ENCODE measurements at places on chromosomes 16 and 17. TPM values are rescaled to one million over a fixed set of nuclear protein-coding genes. Genes with fewer than 3 reads are reported as not detected.

DNA sequence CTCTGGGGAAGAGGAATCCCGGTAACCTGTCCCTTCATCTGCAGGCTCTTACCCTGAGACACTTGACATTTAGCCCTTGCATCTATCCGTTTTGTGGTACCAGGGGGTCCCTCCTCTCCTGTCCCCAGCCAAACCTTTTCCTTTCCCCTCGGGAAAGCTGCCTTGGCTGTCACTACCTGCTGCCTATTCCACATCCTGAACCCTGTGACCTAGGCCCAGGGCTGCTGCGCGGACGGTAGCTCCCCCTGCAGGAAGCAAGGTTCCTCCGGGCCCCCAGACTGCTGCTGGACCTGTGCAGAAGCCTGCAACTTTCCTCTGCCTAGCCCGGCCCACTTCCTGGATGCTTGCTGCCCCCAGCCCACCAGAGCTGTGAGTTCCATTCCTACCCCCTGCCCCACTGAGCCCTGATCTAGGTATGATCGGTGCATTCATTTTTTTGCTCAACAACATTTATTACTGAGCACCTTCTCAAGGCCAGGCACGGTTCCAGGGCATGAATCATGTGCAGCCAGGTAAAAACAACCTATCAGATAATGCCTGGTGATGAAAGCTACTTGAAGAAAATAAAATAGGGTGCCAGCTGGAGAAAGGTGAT lies 10.5 kb upstream of the ALDOA start:
- H3K27ac ChIP-seq = no peak overlapping the region
- DNase-seq = peak; percentile 73
- H3K4me3 ChIP-seq = no peak overlapping the region
- H3K27me3 ChIP-seq = no peaks in the 10 kb centered on the region
- no peaks in the 10 kb centered on the region for H3K36me3 ChIP-seq

MRTFB gene
- 54.7 TPM for total RNA-seq

GRCh38 chr17:16215002-16215272 lies 397 bp downstream of the NCOR1 start:
- peak overlapping the region; percentile 84 for H3K4me3 ChIP-seq
- peak; percentile 86 for DNase-seq
- peaks cover 42% of the 10 kb centered on the region for H3K4me1 ChIP-seq
- H3K27me3 ChIP-seq = no peaks in the 10 kb centered on the region
- no peaks in the 10 kb centered on the region for H3K36me3 ChIP-seq
- peak overlapping the region; percentile 97 for H3K27ac ChIP-seq

GRCh38 chr17:46194393-46195216 lies 1.4 kb upstream of the KANSL1 start:
- peaks cover 16% of the 10 kb centered on the region for H3K4me1 ChIP-seq
- H3K27me3 ChIP-seq = no peaks in the 10 kb centered on the region
- peak overlapping the region; percentile 91 for H3K4me3 ChIP-seq
- H3K36me3 ChIP-seq = no peaks in the 10 kb centered on the region
- H3K27ac ChIP-seq = peak overlapping the region; percentile 98

- no peaks in the 10 kb centered on the region for H3K4me1 ChIP-seq
- H3K36me3 ChIP-seq = no peaks in the 10 kb centered on the region
- H3K27ac ChIP-seq = no peak overlapping the region
These were observed 140.4 kb downstream of the RGS9 start for GRCh38 chr17:65277576-65277975.

DNA sequence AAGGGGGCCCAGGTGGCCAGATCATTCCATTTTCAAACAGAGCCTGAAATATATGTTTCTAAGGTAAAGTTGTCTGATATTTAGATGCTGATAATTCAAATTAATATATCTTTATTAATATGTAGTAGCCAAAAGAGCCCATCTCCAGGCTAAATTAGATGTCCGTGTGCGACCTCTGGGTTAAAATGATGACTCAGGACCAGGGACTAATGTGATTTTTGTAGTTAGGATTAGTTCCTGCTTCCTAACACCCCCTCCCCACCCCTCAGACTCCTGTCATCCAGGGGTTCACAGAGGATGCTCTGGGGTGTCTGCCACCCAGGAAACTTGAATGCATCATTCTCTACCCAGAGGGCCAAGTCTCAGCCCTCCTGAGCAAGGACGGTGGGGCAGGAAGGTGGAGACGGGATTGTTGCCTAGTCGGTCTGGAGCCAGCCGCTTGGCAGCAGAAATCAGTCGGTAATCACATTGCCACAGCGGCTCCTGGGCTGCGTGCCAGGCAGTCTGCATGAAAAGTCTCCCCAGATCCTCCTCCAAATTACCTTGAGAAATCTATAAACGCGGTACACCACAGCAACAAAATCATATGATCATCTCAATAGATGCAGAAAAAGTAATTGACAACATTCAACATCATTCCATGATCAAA lies 29.8 kb downstream of the CNGB1 start:
- DNase-seq = peak; percentile 90
- H3K4me1 ChIP-seq = peaks cover 18% of the 10 kb centered on the region
- H3K4me3 ChIP-seq = no peak overlapping the region
- no peaks in the 10 kb centered on the region for H3K27me3 ChIP-seq
- H3K36me3 ChIP-seq = no peaks in the 10 kb centered on the region

GRCh38 chr17:44417553-44417952 lies 28.1 kb upstream of the ITGA2B start:
- no peak overlapping the region for H3K4me3 ChIP-seq
- DNase-seq = no peak
- H3K4me1 ChIP-seq = no peaks in the 10 kb centered on the region
- no peaks in the 10 kb centered on the region for H3K27me3 ChIP-seq
- peaks cover 60% of the 10 kb centered on the region for H3K36me3 ChIP-seq
- H3K27ac ChIP-seq = no peak overlapping the region

DNA sequence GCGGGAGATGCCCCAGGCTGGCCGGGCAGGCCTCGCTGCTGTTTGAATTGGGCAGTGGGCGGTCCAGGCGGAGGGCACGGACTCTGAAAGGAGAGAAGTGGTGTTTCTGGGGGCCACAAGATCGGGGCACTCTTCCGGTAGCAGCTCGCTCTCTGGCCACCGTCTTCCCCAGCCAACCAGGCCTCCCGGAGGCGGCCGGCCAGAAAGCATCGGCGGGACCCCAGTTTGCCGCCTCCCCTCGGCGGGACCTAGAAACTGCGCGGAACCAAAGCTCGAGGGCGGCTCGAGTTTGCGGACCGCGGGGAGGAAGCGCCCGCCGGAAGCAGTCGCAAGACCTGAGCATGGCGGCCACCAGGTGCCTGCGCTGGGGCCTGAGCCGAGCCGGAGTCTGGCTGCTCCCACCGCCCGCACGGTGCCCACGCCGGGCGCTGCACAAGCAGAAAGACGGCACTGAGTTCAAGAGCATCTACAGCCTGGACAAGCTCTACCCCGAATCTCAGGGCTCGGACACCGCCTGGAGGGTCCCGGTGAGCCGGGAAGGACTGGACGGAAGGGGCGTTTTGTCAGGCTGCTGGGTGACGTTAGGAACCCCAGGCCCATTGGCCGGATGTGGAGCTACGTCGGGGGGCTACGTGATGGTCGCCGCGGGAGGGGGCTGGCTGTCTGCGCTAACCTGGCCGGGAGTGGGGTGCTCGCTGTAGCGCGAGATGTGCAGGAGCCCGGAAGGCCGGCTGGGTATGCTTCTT lies at the start of gene MRPL58:
MRPL58 (plus strand) TSS at position 325 of the 746 bp plus-strand sequence; CDS start at position 342, 17 bp downstream.
- peak; percentile 93 for DNase-seq
- H3K4me1 ChIP-seq = peaks cover 16% of the 10 kb centered on the region
- no peaks in the 10 kb centered on the region for H3K27me3 ChIP-seq
- peaks cover 12% of the 10 kb centered on the region for H3K36me3 ChIP-seq

DNA sequence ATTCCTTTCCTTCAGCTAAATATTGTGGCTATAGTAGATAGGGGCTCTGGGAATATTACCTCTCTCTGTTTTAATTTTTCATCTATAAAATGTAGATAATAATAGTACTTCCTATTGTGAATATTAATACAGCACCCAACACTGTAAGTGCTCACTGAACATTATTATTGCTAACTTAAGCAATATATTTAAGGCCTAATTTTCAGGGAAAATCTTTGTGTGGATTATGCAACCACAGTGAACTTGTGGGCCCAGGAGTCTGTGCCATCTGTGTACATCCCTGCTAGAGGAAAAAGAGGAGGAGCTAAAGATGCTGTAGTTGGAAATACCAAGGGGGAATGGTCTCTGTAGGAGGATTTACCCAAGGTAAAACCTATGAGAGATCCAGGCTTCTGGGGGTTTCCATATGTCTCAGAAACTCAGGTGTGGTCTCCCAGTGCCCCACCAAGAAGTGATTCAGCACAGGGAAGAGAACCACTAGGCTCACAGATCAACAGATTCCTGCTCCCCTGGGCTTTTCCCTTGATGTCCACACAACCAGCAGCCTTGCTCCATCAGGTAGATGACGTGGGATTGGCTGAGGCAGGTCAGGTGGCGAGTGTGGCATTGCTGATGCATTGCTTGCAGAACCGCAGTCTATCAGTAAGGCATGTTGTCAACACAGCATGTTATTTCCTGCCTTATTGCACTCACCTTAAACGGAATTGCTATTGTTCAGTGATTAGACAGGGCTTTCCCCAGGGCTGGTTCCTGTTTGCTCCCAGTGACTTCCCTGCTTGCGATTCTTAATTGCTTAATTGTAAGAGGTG lies 1.6 kb upstream of the N4BP1 start:
- H3K36me3 ChIP-seq = no peaks in the 10 kb centered on the region
- DNase-seq = no peak
- H3K4me3 ChIP-seq = no peak overlapping the region
- peak overlapping the region; percentile 80 for H3K27ac ChIP-seq

TBC1D3C gene
- total RNA-seq = not detected

NGFR gene
- 0.78 TPM for total RNA-seq

DNA sequence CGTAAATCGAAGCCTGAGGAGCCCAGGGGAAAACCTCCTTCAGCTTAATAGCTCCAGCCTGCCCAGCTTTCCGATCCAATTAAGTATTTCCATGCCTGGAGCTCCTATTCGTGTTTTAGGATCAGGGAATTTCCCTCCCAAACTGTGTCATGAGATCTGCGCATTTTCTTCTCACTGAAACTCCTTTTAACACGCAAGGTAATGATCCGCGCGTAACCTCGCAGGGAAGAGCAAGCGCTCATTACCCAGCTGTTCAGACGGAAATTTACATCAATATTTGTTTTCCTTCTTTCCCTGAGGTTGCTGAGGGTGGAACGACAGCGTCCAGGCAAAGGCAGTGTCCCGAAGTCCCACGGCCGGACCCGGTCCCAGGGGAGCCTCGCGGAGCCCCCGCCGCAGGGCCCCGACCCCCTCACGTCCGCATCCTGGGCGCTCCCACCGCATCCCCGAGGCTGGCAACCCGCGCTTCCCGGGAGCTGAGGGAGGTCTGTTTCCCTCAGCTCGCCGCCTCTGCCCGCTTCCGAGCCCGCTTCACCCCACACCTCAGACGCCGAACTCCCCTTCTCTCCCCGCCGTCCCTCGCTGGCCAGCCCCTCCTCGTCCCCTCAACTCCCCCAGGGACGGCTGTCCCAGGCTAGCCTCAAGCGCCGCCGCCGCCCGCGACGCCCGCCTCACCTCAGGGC lies 415 bp downstream of the ABCA5 start:
- H3K4me3 ChIP-seq = peak overlapping the region; percentile 73
- DNase-seq = no peak
- peak overlapping the region; percentile 76 for H3K27ac ChIP-seq
- H3K36me3 ChIP-seq = no peaks in the 10 kb centered on the region

- no peak overlapping the region for H3K4me3 ChIP-seq
- H3K27me3 ChIP-seq = no peaks in the 10 kb centered on the region
- no peak for DNase-seq
- no peaks in the 10 kb centered on the region for H3K36me3 ChIP-seq
- no peaks in the 10 kb centered on the region for H3K4me1 ChIP-seq
- no peak overlapping the region for H3K27ac ChIP-seq
These were observed 77.7 kb upstream of the KCNJ16 start for GRCh38 chr17:69997332-69997731.

DNA sequence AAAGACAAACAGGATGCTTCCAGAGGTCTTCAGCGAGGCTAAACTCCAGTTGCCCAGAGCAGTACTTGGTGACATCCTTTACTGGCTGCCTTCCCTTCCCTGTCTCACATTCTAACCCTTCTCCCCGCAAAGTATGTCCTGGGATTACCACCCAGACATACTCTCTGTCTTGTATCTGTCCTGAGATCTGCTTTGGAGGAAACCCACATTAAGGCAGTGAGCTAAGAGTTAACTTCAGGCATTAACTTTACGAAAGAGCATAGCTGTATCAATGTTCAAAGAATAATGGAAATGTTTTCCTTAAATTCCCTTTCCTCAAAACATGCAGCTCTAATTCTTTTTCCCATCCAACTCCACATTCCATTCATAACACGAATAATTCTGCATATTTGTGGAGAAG lies 385.2 kb downstream of the NPIPA8 start:
- H3K36me3 ChIP-seq = no peaks in the 10 kb centered on the region
- H3K4me3 ChIP-seq = no peak overlapping the region
- peaks cover 10% of the 10 kb centered on the region for H3K4me1 ChIP-seq
- DNase-seq = no peak
- H3K27ac ChIP-seq = no peak overlapping the region

- peaks cover 51% of the 10 kb centered on the region for H3K4me1 ChIP-seq
- H3K27ac ChIP-seq = no peak overlapping the region
- DNase-seq = no peak
These were observed 4.6 kb downstream of the SMCR8 start for GRCh38 chr17:18319604-18320256.

MPV17L gene
- 1.6 TPM for total RNA-seq

DNA sequence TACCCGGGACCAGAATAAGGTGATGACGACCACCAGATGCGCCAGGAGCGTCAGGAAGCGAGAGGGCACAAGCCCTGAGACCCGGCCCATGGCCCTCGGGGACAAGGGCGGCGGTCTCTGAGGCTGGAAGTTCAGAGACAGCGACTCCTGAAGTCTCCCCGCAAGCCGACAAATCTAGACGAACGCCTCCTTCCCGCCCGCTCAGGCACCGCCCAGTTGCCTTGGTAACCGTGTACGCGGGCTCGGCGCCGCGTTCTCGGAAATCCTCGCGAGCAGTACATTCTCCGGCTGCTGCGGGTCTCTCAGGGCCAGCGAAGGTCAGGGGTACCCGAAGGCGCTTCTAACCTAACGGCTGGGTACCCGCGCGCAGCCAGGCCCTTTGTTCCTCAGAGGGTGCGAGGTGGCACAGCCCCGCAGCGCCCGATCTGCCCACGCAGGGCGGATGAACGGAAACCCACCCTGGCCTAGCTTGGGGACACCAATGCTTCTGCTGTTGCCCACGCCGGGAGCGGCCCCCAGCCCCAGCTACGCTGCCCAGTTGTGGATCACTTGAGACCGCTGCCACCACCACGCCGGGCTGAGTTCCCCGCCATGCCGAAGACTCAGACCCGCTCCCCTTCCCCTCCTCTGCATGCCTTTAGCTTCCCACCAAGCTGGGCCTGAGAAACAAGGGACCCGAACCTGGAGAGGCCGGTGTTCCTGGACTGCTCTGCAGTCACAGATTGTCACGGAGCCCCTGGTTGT lies at the start of gene TMEM107:
TMEM107 (minus strand) TSS at position 184 of the 744 bp plus-strand sequence; CDS start at position 90, 94 bp downstream.
- H3K36me3 ChIP-seq = no peaks in the 10 kb centered on the region
- H3K27ac ChIP-seq = peak within 1 kb of the TSS; percentile 84
- H3K27me3 ChIP-seq = no peaks in the 10 kb centered on the region

- DNase-seq = no peak
- peaks cover 48% of the 10 kb centered on the region for H3K4me1 ChIP-seq
- no peaks in the 10 kb centered on the region for H3K27me3 ChIP-seq
- H3K36me3 ChIP-seq = no peaks in the 10 kb centered on the region
- peak overlapping the region; percentile 5 for H3K27ac ChIP-seq
- no peak overlapping the region for H3K4me3 ChIP-seq
These were observed 24.8 kb downstream of the ITPRIPL2 start for GRCh38 chr16:19138601-19139000.

SLC52A1 gene
- 0.26 TPM for total RNA-seq

SLC16A13 gene
- total RNA-seq = 10.1 TPM

Data from upper lobe of right lung (tissue), 1 donor.